ENCODE measurements at places on chromosomes 6 and 20.
A peak's percentile ranks its signal among the peaks of the same experiment; 100 is the strongest.

- DNase-seq = no peak
Observed at GRCh38 chr6:145844933-145845540, 30.4 kb upstream of the FBXO30 start.

DNA sequence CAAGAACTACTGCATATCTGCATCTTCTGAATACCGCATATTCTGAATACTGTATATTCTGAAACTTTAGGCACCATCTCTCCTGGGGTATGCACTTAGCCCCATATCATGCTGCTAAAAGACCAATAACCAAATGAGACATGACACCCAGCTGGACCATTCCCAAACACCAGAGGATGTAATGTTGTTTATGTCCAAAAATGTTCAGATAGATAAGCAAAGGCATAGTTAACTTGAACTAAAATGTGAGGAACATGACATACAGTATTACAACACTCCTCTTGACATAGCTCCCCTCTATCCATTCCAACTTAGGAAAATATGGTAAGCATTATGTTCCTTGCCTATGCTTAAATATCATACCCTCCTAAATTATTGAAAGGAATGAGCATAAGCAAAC, 127.3 kb downstream of the TENT5A start:
- no peak for DNase-seq

DNA sequence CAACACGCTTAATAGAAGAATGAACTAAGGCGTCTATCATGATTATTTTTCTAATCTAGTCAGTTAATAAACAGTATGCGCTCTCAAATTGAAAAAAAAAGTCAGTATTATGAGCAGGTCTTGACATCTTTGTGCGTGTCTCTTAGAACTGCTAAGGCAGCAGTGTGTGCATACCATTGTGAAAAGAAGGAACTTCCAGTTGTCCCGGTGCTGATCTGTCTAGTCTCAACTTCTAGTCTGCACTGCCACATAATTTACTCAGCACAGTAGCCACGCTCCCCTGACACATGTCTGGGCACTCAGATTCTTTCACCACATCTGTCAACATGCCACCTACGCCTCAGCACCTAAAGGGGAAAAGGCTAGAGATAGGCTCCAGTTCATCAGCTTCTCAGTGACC, 61.1 kb upstream of the SPDEF start:
- no peak for DNase-seq

DNA sequence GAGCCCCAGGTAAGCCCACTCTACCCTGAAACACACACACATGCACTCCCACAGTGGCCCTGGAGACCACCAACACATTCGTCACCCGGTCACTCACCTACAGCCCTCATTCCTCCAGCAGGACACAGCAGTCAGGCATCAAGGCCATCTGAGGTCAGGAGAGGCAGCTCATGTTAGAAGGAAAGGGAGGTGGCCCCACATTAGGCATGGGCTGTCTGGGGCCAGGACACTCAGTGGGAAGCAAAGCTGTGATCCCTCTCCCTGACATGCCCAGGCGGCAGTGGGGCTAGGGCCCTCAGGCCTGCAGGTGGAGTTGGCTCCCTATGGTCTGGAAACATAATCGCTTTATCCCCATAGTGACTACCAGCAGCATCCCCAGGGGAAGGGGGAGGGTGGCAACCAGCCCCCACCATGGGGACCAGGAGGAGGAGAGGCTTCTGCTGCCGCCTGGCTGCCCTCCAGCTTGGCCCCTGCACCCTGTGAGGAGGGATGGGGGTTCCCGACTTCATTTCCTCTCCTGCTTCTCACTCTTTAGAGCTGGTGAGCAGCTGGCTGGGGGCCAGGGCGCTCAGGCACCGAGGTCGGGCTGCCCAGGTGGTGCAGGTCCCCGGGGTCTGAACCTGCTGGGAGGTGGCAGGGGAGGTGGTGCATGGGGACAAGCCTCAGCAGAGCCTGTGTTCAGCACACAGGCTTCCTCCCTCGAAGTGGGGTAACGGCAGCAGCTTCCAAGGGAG, 76.6 kb upstream of the CST7 start:
- DNase-seq = peak; percentile 84

DNA sequence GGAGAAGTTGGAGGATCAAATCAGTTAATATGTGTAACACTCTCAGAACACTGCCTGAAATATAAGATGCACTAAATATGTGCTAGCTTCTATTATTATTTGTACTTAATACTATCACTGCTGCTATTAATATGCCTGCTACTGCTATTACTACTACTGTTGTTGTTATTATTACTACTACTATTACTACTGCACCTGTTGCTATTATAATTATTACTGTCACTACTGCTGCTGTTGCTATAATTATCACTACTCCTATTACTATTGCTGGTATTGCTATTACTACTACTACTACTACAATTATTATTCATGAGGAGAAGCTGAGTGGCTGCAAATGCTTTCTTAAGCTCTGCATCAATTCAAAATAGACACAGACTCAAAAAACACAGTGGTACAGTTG, 16.7 kb upstream of the SSTR4 start:
- DNase-seq = no peak

GRCh38 chr6:14857501-14857900, 388.4 kb upstream of the JARID2 start:
- no peak for DNase-seq

GRCh38 chr6:31140643-31141042, 1.8 kb upstream of the PSORS1C2 start:
- no peak for DNase-seq

GRCh38 chr20:19932170-19932667, 84.9 kb upstream of the NAA20 start:
- no peak for DNase-seq

DNA sequence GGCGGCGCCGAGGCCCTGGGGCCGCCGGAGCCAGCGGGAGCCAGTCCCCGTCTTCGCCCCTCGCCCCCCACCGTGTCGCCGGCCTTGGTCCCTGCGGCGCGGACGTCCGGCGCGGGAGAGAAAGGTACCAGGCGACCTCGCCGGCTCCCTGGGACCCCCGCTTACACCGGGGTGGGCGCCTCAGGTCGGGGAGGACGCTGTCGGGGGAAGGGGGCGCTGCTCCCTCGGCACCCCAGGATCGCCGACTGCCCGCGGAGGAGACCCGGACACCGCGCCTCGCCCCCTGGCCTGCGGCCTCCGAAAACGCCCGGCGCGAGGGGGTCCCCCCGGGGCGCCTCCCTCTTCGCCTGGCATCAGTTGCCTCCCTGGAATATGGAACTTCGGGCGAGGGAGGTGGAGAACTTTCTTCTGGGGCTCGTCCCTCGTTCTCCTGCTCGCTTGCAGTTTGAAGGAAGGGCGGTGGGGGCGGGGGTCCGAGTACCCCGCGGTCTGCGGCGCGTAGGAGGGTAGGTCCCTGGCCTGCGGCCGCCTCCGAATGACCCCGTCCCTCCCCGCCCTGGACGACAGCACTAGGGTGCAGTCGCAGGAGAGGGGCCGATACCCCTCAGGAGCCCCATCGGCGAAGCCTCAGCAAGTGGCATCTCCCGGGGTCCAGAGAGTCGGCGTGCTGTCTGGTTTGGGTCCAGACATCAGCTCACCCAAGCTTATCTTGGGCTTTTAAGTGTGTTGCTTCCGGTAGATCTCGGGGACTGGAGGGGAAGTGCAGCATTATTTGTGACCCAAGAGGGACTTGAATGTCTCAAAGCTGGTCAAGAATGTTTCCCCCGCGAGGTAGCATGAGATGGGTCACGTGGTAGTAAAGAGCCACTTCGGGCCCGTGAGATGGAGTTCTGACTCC, 549 bp downstream of the ANKRD6 start:
- no peak for DNase-seq

DNA sequence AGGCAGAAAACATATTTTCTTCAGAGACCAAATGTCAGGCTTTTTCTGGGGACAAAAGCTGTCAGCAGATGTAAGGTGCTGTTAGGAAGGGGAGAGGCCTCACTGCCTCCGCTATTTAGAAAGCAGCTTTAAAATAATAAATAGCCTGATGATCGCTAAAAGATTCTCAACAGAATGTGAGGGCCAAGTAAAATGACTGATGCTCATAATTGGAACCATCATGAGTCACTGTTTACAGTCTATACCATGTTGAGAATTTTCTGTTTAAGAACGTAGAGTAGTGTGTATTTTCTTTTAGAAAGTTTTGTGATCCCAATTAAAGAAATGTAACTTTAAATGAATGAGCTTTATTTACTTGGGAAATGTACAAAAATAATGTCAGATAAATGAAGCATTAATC, 220.0 kb downstream of the CLIC5 start:
- DNase-seq = no peak

DNA sequence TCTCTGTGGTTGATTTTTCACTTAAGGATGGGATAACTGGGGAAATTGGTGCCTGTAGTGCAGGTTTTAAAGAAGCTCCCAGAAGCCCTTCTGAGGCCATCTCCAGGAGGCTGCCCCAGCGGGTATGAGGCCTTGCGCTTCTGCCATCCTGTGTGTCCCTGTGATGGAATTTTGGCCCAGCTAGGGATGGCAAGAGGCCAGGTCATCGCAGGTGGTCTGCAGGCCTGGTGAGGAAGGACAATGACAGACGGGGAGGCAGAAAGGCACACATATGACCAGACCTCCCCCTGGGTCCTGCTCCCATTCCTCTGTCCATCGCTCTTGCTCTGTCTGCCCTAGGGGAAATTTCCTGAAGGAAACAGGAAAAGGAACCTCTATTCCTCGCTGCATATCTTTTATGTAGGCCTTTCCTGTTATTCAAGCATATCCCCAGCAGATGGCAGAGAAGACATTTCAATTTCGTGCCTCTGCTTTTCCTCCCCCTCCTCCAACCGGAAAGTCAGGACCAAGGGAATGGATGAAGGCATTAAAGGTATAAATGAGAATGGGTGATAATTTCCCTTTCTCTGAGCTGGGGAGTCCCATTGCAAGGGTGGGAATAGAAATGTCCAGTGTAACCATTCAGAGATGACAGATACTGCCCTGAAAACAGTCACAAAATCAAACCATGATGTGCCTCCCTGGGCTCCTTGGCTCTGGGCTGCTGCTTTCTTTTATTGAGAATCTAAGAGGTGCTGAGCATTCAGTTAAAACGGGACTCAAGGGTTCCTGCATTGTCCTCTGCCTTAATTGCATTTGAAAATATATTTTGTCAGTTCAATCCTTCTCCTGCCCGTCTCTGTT, 17.6 kb upstream of the HLA-F start:
- DNase-seq = peak; percentile 30

DNA sequence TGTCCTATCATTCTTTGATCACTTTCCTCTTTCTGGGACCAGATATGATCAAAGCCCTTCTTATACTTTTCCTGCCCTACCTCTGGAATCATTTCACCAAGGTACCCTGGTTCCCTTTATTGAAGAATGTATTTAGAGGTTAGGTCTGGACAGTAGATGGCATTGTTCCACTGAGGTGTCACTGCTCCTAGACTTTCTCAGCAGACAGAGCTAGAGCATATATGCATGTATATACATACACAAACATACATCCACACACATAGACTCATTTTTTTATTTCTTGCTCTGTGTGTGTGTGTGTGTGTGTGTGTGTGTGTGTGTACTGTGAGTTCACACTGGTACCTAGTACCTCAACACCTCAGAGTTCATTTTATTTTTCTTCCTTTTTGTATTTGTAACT, 40.9 kb downstream of the PTPRA start:
- no peak for DNase-seq

- DNase-seq = peak; percentile 38
Observed at GRCh38 chr6:22146931-22147701, 149.7 kb downstream of the PRL start.

- DNase-seq = no peak
Observed at GRCh38 chr6:54262499-54262898, 45.7 kb upstream of the TINAG start.

DNA sequence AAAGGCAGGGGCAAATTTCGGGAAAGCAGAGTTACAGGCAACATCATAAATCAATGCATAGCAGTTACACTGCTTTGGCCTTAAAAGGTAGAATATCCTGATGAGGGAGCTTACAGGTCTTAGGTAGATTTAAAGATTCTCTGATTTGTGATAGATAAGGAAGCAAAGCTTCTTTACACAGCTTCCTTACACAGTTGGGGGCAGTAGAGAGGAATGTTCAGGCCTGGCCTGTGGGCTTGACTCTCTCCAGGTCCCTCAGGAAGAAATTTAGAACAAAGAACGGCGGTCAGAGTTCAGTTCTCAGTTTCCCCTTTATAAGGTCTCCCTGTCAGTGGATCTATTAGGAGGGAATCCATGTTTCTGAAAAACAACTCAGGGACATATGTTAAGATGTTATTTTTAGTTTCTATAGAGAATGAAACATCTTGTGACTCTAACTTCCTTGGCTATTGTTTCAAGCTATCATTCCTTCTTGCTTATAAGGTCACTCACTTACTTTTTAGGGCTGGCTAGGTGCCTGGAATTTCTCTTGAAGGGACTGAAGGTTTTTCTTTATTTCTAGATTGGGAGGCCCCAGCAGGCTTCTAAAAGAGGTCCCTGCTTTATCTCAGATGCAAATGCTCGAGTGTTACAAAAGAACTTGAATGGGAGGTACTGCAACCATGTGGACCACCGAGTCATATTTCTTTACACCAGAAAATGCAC, 11.8 kb downstream of the HLA-B start:
- no peak for DNase-seq

DNA sequence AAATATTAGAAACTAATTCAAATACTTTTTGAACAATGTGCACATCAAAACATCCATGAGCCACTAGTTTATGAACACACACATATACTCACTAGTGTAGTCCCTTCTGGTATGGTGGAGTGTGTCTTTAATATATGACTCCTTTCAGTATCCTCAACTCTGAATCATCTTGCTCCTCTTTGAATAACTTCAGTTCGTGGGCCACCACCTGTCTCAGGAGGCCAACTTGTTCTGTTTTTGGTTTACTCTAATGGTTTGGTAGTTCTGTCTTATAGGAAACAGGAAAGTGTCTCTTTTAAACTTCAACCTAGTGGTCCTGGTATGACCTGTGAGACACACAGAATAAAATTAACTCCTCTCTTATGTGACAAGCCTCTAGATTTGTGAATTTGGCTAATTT, 55.6 kb downstream of the ZNF292 start:
- no peak for DNase-seq

DNA sequence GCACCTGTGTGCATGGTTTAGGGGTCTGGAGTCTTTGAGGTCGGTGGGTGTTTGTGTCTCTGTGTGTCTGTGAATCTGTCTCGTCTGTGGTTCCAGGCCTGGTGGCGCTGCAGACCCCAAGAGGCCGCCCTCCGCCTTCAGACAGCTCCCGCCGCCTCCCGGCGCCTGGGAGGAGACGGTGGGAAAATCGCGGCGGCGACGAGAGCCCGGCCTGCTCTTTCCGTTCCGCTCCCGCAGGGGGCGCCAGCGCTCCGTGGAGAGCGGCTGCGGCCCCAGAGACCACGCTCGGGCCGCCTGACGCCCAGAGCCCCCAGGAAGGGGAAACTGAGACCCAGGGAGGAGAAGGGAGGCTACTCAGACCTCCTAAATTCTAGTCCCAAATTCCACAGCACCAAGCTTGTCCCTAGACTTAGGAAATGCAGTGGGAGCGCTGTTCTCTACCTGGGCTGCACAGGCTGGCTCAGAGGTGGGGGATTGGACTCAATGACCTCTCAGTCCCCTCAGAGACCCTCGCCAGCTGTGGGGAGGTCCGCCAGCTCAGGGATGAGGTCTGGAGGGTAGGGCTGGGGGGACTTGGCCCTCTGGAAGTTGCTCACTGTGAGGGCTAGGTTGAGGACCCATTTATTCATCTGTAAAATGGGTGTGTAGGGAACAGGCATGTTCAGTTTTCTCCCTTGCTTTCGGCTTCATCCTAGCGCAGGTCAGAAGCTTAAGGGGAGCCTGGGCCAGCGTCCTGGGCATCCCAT, 36.9 kb upstream of the BLCAP start:
- DNase-seq = peak; percentile 72

- DNase-seq = no peak
Observed at GRCh38 chr20:7687065-7687464, 253.2 kb downstream of the HAO1 start.

GRCh38 chr20:16758454-16759180, 10.5 kb downstream of the OTOR start:
- DNase-seq = no peak

GRCh38 chr6:113634352-113635163, 222.6 kb upstream of the MARCKS start:
- no peak for DNase-seq

All from BE2C (cell line).